ENCODE measurements at places on chromosomes 13 and 19. TPM values are rescaled to one million over a fixed set of nuclear protein-coding genes. Genes with fewer than 3 reads are reported as not detected.
A peak's percentile ranks its signal among the peaks of the same experiment; 100 is the strongest.

DNA sequence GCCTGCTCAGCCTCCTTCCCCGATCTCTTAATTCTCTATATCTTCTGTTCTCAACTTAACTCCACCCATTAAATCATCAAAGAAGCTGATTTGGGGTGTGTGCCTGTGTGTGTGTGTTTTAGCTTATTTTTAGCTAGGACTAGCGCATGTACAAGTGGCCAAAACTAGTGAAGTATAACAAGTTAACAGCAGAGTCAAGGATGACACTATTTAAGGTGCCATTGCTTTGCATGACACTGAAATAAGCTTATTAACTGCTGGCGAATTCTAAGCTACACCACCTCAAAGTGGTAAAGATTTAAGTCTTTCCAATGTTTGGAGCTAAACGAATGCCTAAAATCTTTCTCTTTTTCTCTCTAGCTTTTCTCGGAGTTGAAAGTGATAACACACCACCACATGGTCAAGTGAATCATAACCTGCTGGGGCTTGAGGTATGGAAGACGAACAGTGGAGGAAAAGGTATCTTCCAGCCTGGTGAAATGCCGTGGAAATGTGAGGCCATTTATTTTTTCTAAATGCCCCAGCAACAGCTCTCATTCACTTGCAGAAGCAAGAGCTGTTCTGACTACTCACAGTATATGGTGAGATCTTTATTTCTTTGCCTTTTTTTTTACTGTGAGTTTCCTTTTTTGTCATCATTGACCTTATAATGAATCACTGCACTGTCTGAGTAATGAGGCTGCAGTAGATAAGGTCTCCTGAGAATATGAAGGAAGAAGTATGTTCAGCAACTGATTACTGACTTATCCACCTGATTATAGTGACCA is 570.3 kb downstream of the PCDH9 start:
- no peak for DNase-seq

The TLE2 gene
- 45.8 TPM for total RNA-seq

The CCNA1 gene
- total RNA-seq: not detected

The CDC16 gene
- total RNA-seq: 18.5 TPM

DNA sequence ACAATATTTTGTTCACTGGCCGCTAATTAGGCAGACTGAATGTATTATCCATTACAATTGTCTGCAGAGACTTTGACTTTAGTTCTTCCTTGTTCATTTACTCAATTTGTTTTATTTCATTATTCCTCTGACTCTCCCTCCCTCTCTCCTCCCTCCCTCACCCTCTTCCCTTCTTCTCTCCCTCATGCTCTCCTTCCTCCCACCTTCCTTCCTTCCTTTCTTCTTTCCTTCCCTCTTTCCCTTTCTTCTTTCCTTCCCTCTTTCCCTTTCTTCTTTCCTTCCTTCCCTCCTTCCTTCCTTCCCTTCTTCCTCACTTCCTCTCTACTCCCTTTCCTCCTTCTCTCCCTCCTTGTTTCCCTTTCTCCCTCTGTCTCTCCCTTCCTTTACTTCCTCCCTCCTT is 1591.0 kb upstream of the SLC10A2 start:
- DNase-seq: no peak

DNA sequence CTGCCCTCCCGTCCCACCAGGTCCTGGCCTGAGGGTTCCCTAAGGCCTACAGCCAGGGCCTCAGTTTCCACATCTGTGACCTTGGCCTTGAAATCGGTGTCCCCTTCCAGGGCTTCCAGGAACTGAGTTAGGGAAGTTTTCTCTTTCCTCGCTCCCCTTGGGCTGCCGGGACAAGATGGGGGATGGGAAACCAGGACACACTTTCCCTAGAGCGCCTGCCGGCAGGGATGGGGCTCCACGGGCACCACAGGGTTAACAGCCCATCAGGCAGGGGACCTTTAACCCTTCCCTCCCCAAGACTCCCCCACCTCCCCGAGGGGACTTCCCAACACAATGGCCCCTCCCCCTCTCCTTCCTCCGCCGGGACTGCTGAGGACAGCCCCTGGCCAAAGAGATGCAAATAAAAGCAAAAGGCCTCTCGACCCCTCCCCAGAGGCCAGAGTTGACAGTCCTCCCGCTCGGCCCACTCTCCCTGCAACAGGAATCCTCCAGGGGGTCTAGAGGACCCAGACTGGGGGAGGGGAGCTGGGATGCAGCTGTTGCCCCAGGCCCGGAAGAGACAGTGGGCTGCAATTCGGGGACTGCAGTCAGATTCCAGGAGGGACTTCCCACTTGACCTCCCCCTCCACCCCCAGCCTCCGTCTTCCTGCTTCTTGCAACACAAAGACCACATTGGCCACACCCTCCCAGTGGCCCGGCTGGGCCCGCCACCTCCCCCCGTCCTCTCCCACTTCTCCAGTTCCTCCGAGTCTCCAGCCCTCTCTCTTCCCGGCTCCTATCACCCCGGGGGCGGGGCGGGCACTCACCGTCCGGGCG is 3.4 kb downstream of the BBC3 start:
- peak; percentile 85 for DNase-seq

The IL4I1 gene
- 0.15 TPM for total RNA-seq

The ZNF284 gene
- total RNA-seq: 0.38 TPM

The NCR1 gene
- total RNA-seq: not detected

DNA sequence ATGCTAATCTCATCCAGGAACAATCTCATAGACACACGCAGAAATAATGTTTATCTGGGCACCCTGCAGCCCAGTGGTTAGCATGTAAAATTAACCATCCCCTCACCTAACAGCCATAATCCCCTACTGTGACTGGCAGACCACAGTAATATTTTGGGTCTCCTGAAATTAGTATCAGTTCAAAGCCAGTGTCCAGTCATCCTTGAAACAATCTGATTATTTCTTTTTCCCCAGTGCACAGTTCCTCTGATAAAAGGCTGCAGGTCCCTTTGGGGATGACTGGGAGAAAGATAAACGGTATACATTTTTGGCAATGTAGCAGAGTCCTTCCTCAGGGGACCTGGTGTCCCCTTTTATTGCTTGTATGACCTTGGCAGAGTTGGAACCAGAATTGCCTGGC is 50.4 kb upstream of the CYSLTR2 start:
- DNase-seq: no peak

DNA sequence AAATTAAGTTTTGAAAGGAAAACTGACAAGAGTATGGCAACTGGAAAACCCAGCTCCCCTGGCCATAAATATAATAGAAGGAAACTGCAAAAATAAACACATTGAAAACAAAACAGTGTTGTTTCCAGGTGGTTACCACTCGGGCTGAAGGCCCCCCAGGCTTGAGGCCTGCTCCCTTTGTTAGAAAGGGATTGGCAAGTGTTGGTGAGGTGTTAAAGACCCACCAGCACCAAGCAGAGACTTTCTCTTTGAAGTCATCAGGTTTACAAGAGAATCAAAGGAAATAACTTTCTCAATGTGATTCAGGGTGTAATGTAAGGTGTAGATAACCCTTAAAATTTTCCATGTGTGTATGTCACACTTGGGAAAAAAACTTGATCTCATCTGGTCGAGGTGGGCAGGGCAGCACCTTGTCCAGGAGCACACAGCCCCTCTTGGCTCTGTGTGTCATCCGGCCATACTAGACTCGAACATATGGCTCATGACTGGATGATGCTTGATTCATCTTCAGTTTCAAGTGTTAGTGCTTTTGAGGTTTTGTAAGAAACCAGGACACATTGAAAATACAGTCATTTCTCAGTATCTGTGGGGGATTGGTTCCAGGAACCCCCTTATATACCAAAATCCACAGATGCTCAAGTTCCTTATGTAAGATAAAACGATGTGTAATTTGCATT is 7.8 kb downstream of the ACTN4 start:
- DNase-seq: no peak

The RAB3A gene
- total RNA-seq: 0.51 TPM

GRCh38 chr13:104318121-104318520 is 1251.9 kb upstream of the SLC10A2 start:
- no peak for DNase-seq

The FUT6 gene
- not detected for total RNA-seq

GRCh38 chr13:29479716-29480492 is 115.6 kb downstream of the SLC7A1 start:
- DNase-seq: no peak

DNA sequence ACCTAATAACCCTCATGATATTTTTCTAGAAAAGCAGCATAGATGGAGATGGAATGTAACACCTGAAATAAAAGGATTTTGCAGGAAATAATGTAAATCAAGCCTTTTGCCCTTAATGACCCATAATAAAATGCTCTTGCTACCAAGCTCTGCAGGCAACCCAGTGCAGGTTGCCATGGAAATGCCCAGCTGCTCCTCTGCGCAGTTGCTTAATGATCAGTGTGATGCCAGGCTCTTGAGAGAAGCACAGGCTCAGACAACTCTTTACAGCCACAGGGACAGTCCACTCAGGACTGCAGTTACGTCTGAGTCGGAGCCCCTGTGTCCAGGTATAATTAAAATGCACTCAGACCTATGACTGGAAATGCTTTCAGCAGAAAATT is 165.5 kb downstream of the LACC1 start:
- no peak for DNase-seq

The ZNF534 gene
- total RNA-seq: 0.12 TPM

The KANK3 gene
- 16.0 TPM for total RNA-seq

DNA sequence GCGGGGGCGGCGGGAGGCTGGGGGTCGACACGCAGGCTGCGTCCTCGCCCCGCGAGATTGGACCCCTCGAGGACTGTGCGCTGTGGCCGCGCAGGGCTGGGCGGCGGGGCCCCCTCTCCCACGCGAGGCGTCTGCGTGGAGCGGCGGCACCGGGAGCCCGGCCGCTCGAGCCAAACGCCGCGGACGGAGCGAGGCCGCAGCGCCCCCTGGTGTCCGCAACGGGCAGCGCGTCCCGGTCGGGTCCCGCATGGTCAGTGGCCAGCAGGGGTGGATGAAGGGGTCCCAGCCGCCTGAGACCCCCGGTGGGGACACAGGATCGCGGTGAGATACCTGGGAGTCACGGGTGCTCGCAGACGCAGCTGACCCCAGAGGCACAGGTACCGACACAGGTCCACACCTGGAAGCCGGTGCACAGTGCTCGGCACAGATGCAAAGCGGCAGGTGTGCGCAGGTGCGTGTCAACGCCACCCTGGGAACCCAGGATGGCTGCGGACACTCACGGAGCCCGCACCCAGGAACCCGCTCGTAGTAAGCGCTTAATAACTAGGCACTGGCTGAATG is 2.1 kb upstream of the CIRBP start:
- no peak for DNase-seq

- DNase-seq: peak; percentile 99
Measured at GRCh38 chr13:97432917-97433726, 847 bp upstream of the RAP2A start.

DNA sequence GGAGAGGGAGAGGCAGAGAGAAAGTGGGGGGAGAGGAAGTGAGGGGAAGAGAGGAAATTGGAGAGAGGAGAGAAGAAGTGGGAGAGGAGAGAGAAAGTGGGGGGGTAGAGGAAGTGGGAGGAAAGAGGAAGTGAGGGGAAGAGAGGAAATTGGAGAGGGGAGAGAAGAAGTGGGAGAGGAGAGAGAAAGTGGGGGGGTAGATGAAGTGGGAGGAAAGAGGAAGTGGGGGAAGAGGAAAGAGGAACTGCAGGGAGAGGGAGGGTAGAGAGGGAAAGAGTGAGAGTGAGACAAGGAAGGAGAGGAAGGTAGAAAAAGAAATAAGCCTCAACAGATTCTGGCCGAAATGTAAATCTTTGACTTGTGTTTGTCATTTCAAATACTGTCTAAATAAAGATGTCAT is 146.6 kb downstream of the KLF12 start:
- no peak for DNase-seq

DNA sequence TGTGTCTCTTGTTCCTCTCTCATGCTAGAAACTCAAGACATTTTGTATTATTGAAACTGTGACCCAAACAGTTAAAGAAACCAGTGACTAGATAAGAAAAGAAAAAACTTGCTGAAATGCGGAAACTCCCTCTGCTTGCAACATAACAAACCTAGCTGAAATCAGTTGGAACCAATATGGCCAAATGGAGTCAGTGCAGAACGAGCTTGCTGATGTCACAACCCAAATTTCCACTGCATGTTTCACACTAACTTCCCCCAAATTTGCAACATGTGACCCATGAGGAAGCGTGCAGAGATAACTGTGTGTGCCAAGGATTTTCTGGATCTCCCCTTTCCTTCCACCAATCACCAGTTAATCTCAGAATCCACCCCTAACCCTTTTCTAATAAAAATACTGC is 208.0 kb downstream of the DLEU7 start:
- DNase-seq: peak; percentile 13

The ZNF160 gene
- 20.7 TPM for total RNA-seq

- no peak for DNase-seq
Measured at GRCh38 chr19:46946611-46947238, 72.9 kb upstream of the NPAS1 start.

DNA sequence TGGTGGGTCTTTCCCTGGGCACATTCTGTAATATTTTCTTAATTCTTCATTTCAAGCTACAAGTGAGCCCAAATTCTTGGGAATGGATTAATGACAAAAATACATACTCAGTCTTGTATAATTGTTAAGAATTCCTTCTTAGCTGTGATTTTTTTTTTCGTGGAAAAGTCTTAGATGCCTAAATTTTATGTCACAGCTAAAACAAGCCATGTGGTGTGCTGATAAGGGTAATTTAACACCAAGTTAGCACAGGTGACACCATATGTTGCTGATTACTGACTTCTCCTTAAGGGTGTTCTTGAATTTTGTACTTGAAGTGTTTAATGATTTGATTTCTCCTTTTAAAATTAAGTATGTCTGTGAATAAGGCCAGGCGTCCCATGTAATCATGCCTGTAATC is 29.3 kb downstream of the WDFY2 start:
- DNase-seq: no peak

DNA sequence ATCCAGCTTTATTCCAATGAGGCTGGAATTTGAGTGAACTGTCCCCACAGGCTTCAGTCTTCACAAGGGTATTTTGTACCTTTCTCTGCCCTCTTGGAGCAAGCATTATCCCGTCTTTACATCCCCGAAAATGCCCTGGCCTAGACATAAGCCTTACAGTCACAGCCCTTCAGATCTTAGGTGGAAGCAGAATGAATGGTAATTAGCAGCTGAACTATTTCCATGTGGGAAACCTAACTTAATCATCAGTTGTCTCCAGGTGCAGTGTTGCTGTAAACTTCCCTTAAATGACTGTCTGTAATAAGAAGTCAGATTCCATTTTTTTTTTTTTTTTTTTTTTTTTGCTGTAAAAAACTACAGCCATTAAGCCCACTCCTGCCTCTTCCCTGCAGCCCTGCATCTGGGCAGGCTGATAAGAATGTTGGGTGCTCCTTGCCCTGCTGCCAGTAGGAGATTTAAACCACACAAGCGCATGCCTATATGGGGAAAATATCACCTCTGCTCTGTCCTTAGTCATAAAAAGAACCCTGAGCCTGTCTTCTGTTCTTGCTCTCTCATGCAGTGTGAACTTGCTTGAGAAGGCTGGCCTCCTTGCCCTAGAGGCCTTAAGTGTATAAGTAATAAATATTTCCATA is 426.8 kb upstream of the SLITRK5 start:
- no peak for DNase-seq

DNA sequence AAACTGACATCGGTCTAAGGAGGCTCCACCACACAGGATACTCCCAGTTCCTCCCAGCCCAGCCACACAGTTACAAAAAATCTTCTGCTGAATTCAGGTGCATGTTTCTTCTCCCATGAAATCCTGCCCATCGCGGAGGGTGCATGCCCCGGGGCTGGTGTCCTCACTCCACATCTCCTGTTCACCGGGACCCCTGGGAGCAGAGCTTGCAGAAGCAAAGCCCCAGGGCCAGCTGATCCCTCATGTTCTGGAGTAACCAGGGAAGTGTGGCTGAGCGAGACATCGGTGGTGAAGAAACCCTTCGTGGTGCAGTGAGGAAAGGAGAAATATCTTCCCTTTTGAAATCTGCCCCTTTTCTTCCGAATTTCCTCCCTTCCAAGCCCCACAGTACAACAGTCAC is 904 bp upstream of the SIGLEC9 start:
- DNase-seq: no peak
